ENCODE measurements at places on chromosomes 7 and 10.

DNA sequence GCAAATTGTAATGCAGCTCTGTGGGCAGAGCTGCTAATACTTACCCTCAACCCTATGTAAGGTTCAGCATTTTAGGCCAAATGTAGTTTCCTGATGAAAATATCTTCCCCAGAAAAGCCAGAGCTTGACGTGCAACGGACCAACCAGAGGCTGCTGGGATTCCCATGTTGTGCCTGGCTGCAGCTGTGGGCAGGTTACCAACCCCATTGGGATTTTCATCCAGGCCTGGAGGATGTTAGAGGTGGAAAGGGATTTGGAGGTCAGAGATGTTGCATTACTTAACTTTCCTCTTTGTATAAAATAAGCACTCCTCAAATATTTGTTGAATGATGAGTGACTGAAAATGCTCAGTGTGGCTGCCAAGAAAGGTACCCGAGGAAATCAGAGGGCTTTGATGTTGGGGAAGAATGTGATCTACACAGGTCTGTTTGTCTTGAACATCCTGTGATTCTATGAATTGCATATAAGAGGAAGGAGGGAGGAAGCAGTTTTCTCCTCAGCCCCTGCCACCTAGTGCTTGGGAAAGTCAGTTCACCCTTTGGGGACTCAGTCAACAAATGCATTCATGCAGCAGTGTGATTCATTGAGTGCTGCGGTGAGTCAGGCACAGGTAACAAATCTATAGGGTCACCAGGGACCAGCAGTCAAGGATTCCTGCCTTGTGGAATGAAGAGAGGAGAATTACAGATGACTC is 487.2 kb downstream of the RPS24 start:
- DNase-seq, result no peak

GRCh38 chr10:119620241-119621077 is 23.7 kb upstream of the TIAL1 start:
- DNase-seq, result no peak

- no peak for DNase-seq
Observed at GRCh38 chr10:13820119-13820963, 233.6 kb downstream of the PRPF18 start.

- no peak for DNase-seq
Observed at GRCh38 chr7:31129067-31129466, 77.0 kb downstream of the ADCYAP1R1 start.

- DNase-seq, result no peak
Observed at GRCh38 chr7:25429731-25430130, 201.4 kb upstream of the NPVF start.

DNA sequence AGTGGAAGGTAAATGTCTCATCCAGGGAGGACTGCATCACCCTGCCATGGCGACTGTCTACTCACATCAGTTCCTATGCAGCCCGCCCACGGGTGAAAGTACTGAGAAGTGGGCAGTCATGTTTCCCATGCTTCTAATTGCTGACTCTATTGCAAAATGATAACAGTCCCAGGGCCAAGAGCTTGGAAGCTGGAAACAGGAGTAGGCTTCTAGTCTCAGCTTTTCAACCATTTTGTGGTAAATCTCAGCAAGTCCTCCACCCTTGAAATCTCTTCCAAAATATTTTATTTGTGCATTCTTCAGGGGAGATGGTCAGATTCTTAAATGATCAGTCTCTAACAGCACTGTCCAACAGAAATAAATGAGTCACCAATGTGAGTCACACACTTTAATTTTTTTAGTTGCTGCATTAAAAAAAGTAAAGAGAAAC is 48.1 kb upstream of the TARP start:
- DNase-seq, result no peak

DNA sequence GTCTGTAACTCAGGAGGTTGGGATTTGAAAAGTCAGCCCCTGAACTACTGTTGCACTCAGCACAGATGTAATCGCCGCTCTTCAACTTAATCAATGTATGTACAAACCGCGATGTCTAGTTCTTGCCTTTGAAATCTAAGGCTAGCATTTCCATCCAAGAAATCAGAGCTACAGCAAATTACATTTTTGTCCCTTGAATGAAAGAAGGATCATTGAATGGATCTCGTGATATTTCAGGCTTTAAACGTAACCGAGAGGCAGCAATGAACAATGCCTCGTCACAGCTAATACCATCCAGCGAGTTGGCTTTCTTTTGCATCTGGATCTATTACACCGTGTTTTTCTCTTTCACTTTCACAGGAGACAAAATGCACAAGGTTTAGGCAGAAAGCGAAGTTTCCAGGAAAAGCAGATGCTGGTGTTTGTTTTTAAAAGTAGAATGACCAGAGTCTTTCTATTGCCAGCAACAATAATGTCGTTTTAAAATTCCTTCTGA is 5.5 kb downstream of the SKIDA1 start:
- no peak for DNase-seq

- no peak for DNase-seq
Observed at GRCh38 chr10:48366261-48366660, 59.8 kb downstream of the MAPK8 start.

DNA sequence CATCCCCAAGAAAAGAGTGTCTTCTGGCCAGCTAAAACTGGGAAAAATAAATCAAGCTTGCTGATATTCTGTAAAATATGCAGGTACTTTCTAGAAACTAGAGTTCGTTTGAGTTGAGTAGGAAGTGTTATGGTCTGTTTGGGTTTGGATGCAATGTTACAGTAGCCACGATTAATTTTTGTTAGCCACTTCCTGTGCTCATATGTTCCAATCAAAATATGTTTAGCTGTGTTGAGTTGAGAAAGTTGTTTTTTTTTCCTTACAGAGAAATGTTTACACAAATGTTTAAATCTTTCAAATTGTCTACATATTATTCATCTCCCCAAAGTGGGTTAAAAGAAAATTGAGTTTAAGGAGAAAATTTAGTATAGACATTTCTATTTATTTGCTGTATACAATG is 11.3 kb upstream of the LAMB1 start:
- no peak for DNase-seq

- DNase-seq, result no peak
Observed at GRCh38 chr7:3880228-3880987, 579.4 kb downstream of the SDK1 start.

- no peak for DNase-seq
Observed at GRCh38 chr10:7767209-7767608, 20.6 kb downstream of the KIN start.

DNA sequence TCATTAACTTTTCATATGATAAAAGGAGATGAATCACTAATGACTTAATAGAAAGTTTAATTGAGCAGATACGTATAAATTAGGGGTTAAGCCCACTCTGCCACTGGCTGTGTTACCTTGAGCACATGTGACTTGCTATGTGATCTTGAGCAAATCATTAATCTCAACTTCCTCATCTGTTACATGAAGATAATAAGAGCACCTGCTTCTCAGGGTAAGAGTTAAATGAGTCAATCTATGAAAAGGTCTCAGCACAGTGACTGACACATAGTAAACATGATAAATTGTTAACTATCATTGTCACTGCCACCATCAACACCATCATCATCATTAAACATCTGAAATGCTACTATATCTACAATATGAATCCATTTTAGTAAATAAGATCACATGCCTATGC is 110.8 kb downstream of the TPK1 start:
- no peak for DNase-seq

DNA sequence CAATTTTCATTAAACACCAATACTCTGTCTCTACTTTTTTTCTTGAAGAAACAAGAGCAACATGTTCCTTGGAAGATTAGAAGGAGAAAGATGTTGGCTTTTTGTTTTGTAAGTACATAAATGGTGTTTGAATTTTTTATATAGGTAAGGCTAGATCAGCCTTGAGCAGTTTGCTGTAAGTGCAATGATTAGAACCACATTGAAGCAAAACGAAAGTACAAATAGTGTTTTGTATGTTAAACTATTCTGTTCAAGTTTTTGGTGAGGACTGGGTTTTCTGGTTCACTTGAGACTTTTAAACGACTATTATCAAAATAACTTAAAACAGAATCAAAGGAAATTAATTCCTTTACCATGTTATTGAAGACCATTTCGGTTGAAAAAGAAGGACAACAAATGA is 162.9 kb upstream of the NRP1 start:
- no peak for DNase-seq

- DNase-seq, result no peak
Observed at GRCh38 chr7:51034521-51035264, 252.0 kb upstream of the GRB10 start.

- DNase-seq, result no peak
Observed at GRCh38 chr7:43834463-43835251, 34.7 kb downstream of the MRPS24 start.

GRCh38 chr10:132816718-132817117 is 30.8 kb upstream of the NKX6-2 start:
- no peak for DNase-seq

DNA sequence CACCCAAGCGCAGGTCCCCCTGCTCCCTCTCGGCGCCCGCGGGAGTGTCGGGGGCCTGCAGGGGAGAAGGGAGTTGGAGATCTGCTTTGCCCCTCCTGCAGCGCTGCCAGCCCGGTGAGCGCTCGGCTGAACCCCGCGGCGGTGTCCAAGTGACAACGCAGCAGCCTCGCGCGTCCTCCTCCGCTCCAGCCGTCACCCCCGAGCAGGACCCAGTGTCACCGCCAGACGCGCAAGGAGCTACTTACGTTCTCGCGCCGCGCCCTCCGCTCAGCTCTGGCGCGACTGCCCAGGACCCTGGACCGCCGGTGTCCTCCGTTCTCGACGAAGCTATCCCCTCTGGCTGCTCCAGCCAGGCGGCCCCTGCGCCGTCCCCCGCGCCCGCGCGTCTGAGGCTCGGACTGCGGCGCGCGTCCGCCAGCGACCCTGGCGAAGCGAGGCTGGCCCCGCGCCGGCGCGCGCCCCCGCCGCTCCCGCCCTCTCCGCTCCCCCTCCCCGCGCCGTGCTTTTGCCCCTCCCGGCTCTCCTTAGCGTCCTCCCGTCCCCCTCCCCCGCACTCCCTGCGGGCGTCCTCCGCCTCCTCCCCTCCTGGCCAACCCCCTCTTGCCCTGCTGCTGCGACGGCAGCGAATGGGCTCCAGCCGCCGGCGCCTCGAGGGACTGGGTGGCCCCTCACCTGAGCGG is at the start of gene NRCAM:
Gene NRCAM (minus strand): TSS at position 439 of the 680 bp plus-strand sequence. CDS start 216,372 bp downstream, outside the sequence.
- peak; percentile 77 for DNase-seq

DNA sequence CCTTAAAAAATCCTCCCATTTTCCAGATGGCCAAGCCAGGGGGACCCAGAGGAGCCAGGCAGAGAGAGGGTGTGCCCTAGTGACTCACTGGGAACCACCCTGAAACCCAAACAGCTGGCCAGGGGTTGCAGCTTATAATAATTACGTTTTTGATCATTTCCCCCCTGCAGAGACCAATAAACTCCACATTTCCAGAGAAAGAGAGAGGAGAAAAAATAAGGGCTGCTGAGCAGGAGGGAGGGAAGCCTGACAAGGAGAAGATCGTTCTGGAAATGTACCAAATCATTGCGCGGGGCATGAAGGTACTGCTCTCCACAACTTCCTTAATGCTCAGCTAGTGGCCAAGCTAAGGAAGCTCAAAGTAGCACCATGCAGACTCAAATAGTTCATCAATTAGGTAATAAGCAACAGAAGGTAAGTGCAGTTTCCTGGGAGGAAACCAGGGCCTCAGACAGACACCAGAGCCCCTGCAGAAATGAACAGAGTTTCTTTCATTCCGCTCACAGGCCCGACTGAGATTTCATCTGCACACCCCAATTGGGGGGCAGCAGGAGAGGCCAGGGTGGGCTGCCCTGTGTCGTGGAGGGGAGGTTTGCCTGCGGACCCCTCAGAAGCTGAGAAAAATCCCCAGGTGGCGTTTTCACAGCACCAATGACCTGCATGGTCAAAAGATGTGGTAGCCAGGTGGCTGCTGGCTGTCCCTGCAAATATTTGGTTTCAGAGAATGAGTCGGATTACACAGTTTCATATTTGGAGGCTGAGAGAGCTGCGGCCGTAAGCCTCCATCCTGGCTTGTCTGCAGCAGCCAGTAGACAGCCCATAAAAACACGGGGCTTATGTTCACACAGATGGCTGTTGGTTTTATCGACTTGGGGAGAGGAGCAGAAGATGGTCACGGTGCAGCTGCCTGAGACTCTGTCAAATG is 153.2 kb upstream of the LYZL2 start:
- no peak for DNase-seq

- no peak for DNase-seq
Observed at GRCh38 chr10:43686414-43686813, 37.7 kb upstream of the ZNF32 start.

- no peak for DNase-seq
Observed at GRCh38 chr10:116779076-116779687, 36.8 kb upstream of the HSPA12A start.

DNA sequence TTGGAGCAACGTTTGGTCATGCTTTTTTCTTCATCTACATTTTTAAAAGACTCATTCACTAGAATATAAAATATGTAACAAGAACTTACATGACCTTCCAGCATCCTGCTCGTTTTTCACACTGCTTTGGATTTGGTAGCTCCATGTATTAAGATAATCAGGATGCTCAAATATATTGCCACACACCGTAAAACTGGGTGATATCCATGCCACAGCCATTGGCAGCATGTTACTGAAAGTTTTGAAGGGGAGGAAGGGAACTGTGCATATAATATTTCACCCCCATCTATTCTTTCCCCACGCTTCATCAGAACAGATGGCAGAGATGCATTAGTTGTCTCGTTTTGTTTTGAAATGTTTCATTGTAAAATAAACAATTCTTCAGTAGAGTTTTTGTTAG is 158.2 kb downstream of the RNLS start:
- DNase-seq, result no peak

DNA sequence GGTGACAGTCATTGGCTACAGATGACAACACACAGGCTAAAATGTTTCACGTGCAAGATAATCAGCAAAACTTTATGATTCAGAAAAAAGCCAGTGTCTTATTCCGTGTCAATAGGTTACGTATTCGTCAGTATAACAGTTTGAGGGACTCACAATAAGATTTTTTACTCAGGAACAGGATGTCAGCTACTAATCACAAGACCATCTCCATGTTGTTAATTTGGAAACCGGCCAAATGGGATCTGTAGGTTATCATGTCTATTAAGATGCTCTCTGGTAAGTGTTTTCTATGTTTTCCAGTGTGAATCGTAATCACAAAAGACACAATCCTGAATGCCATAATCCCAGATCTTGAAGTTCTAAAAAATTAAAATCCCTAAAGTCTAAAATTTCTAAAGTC is 197.3 kb downstream of the ETV1 start:
- no peak for DNase-seq

- no peak for DNase-seq
Observed at GRCh38 chr7:30476459-30477145, 2.0 kb downstream of the NOD1 start.

- no peak for DNase-seq
Observed at GRCh38 chr10:103929381-103929921, 11.5 kb upstream of the STN1 start.

GRCh38 chr7:80183900-80184685 is 49.5 kb downstream of the GNAI1 start:
- DNase-seq, result no peak

DNA sequence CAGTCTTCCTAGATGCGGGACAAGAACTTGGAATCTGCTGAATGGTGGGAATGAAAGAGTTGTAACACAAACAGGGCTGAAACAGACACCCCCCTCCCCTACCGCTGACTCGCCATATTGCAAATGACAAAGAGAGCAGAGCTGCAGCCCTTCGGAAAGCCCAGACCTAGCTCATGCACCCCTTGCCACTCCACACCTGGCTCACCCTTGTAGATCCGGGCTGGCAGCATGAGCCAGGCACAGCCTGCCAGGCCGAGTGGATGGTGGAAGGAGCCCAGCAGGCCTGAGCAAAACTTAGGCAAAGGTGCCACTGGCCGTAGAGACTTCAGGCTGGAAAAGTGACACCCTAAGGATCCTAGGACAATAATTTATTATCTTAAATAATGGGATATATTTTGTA is 237.4 kb upstream of the SEMA3D start:
- no peak for DNase-seq
